ENCODE measurements at places on chromosomes 12 and 14.

DNA sequence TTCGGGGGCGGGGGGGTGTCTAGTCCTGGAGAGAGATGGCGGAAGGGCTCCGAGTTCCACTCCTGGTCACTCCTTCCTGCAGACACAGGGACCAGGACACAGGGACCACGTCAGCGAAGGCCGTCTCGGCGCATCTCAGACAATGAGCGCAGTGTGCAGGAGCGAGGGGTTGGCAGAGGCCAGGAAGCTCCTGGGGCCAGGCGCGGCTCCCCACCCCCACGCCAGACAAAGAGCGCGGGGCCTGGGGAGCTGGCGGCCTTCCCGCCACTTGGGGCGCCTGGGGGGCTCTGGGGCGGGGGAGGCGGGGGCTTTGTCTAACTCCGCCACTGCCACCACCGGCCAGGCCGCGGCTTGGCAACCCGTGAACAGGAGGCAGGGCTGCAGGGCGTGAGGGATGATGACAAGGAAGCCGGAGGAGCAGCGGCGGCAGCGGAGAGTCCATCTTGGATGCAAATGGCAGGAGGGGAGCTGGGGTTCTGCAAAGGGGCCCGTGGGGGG, 2.2 kb downstream of the CDK2AP1 start:
- DNase-seq = peak; percentile 26

- peak; percentile 100 for DNase-seq
Measured at GRCh38 chr12:53379389-53380103, 430 bp upstream of the SP1 start.

- DNase-seq = peak; percentile 18
Measured at GRCh38 chr12:112973818-112974231, 4.5 kb upstream of the OAS2 start.

- DNase-seq = no peak
Measured at GRCh38 chr12:6284273-6284672, 26.2 kb upstream of the PLEKHG6 start.

GRCh38 chr12:18646286-18646890, 91.4 kb downstream of the PLCZ1 start:
- no peak for DNase-seq

DNA sequence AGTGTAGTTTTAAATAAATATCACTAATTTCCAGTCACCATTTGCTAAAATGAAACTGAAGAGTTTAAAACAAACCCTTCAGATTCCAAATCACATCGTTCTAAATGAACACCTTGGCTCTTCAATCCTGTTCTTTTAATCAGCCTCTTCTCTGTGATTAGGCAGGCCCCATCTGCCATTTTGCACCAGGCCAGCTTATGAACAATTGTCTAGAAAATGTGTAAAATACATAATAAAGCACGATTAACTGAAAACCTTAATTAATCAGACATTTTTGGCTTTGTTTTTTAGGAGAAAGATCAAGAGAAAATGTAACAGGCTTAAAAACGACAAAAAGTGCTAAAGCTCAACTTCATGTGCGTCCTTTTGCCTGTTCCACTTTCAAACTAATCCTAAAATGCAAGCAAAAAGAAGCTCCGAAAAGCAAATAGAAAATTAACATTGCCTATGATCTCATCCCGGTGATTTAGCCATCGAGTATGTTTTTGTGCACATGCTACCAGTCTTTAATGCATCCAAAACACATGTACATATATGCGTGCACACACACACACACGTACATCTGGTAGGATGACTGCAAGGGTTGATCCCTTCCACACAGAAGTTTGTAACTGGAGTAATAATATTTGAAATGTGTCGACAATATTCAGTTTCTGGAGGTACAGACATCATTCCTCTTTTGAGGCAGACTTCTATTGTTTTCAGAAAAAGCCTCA, 288.6 kb downstream of the FOXN3 start:
- no peak for DNase-seq

DNA sequence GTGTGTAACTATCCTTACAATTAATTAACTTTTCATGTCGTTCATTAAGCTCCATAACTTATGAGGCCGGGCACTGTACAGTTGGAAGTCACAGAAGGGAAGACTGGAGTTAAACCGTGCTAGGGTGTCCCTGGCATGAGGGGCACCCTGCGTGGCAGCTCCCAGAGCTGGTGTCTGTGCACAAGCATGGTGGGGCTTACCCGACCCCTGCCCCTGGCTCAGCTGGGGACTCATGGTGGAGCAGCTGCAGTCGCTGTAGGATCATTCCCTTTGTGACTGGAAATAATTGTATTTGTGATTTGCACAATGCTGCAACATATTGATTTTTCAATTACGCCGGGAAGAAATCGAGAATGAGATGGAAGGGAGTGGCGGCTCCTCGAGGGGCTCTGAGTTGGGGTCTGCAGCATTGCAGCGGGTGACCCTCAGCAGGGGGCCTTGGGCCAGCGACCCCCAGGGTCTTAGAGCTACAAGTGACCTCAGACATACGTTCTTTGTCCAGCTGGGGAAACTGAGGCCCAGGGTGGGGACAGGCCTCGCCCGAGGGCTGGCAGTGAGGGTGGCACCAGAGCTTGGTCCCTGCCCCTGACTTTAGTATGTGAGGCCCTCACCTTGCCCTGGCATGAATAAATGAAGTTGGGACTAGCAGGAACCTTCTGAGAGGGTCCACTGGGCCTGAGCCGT, 125.4 kb downstream of the KIF26A start:
- no peak for DNase-seq

All from suppressor macrophage treated with lipopolysaccharide for 4 hours (primary cell).